GM12864 (cell line): ENCODE measurements at places on chromosomes 5 and 9.

DNA sequence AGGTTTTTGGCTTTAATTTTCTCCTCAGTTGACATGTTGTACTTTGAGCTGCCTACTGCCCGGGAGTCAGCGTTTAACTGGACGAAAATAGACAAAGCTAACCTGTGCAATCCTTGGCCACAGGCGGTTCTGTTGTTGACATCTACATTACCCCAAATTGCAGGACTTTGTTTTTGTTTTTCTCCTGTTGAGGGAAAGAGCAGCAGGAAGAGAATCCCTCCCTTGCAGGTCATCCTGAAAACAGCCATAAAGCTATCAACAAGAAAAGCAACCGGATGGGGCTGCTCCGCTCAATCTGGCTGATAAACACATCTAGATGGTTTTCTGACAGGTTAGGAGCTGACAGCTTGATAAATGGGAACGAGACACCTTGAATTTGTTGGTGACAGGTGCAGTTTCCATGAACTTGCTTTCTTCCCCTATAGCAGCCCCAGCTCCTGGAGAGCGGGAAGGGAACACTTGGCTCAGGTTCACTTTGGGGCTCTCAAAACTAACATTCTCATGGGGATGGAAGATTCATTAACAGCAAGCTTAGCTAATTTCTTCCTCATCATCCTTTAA, 331.5 kb downstream of the SLIT3 start:
- DNase-seq: no peak

DNA sequence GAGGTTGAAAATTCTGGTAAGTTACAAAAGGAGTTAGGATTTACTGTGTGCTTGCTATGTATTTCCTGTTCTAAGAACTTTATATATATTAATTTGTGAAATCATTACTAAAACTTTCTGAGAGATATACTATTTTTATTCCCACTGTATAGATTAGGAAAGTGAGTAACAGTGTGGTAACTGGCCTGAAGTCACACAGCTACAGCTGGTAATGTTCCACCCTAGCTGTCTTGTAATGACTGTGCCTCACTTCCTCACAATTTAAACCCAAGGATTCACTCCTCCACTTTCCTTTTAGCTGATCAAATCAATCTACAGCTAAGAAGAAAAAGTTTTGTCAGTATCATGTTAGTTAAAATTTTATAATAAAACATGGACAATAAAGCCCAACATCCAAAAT, 278.8 kb downstream of the GAS1 start:
- no peak for DNase-seq

DNA sequence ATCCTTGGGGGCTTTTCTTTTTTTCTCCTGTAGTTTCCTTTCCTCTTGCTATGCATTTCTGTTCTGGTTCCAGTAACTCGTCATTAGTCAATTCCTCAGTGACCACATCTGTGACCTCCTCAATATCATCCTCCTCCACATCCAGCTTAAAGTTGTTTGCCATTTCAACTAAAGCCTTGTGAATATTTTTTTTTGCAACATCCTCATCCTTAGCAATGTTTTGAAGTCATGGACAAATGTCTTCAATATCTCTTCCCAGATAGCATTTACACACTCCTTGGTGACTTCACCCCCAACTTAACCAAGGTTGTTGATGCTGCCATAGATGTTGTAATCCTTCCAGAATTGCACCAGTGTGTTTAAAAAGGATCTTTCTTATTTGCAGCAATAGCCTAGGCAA, 14.7 kb upstream of the ADRB2 start:
- no peak for DNase-seq

DNA sequence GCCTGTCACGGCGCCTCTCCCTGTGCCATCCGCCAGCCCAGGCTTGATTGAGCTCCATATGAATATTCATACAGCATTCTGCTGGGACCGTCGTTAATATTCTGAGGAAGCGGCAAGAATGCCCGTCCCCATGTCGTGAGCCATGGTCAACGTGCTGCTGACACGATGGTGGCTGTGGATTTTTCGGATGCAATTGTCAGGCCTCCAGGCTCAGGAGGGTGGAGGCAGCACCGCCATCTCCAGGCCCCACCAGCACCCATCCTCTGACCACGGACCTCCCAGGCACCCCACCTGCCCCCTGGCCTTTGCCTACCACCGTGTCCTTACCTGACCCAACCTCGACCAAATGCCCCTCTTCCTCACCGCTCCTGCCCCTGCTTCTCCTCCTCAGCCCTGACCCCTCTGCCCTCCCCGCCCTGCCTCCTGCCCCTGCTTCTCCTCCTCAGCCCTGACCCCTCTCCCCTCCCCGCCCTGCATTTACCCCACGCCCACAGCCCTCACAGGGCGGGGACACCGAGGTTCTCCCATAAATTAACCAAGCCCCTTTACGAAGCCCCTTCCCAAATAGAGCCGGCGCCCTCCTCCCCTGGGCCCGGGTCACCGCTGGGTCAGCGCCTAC, 9.9 kb downstream of the TMEM250 start:
- no peak for DNase-seq

- DNase-seq: no peak
These were observed 565.5 kb upstream of the CDH6 start for GRCh38 chr5:30627945-30628344.

GRCh38 chr5:55634209-55634805, 77.8 kb downstream of the SLC38A9 start:
- no peak for DNase-seq

- no peak for DNase-seq
These were observed 27.6 kb downstream of the KCNMB1 start for GRCh38 chr5:170361616-170362015.

DNA sequence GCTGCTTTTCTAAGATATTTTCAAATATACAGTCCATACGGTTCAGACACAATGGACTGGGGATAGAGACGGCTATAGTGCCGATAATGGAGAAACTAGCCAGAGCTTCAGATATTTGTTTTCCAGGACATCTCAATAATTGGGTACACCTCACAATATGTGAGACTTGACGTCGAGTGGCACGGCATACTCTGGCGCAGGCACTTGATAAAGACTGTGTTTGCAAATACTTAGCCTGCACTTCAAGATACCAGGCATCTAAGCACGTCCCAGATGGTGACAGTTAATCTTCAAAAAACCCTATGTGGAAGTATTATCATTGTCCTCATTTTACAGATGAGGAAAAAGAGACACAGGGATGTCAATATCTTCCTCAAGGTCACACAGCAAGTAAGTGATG, 48.5 kb downstream of the SEMA5A start:
- no peak for DNase-seq

DNA sequence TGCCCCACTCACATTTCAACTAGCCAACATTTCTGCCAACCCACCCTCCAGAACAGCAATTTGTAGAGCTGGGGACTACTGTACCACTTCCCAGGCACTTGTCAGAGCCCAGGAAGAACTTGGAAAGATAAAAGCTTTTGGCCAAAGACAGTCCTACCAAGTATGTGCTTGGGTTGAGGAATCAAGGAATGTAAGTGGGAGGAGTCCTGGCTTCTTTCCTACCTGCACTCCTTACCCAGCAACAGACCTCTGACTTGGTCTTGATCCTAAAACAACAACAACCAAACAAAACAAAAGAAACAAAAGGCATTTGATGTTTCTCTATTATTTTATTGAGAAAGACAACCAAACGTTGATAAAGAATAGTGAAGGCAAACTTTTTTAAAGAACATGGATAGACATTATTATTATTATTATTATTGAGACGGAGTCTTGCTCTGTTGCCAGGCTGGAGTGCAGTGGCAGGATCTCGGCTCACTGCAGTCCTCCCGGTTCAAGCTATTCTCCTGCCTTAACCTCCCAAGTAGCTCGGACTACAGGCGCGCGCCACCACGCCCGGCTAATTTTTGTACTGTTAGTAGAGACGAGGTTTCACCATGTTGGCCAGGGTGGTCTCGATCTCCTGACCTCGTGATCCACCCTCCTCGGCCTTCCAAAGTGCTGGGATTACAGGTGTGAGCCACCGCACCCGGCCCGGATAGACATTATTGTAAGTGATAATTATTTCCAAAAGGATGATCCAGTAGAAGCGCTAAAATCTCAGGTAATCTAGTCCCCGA, 33.5 kb downstream of the ANXA2R start:
- no peak for DNase-seq

- no peak for DNase-seq
These were observed 39.3 kb upstream of the RAD23B start for GRCh38 chr9:107243742-107244141.

- no peak for DNase-seq
These were observed 70.6 kb downstream of the SMARCA2 start for GRCh38 chr9:2085716-2086115.

GRCh38 chr5:126234563-126235195, 188.5 kb upstream of the GRAMD2B start:
- no peak for DNase-seq

DNA sequence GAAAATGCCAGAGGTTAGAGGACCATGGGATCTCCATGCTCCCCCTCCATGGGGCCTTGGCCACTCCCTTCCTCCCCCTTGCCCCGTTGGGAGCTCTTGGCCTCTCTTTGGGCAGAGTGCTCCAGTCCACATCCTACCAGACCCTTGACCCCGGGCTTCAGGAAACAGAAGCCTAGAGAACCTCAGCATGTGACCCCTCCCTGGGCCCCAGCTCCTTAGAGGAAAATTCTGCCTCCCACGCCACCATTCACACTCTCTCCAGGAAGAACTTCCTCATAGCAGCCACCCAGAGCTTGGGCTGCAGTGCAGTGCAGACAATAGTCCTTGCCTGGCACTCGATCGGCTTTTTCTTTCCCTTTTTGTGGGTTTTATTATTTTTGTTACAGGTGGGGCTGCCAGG, 6.0 kb downstream of the LHX6 start:
- DNase-seq: no peak

DNA sequence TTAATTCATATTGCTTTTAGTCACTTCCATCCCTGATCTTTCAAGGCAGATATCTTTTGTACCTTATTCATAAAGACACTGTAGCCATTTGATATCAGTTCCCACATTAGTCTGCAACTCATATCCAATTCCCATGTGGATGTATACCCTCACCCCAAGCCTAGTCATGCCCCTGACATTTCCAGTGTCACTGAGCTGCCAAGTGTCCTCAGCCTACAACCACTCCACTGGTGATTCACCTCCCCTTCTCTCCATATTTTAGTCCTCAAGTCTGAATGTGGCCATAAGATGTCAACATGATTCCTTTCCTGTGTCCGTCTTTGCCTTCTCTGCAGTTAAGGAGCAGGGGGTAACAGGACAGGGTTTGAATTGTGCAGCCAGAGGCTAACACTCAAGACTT, 346.9 kb downstream of the RAB3C start:
- DNase-seq: no peak

- no peak for DNase-seq
These were observed 20.8 kb downstream of the PTCH1 start for GRCh38 chr9:95495961-95496360.

DNA sequence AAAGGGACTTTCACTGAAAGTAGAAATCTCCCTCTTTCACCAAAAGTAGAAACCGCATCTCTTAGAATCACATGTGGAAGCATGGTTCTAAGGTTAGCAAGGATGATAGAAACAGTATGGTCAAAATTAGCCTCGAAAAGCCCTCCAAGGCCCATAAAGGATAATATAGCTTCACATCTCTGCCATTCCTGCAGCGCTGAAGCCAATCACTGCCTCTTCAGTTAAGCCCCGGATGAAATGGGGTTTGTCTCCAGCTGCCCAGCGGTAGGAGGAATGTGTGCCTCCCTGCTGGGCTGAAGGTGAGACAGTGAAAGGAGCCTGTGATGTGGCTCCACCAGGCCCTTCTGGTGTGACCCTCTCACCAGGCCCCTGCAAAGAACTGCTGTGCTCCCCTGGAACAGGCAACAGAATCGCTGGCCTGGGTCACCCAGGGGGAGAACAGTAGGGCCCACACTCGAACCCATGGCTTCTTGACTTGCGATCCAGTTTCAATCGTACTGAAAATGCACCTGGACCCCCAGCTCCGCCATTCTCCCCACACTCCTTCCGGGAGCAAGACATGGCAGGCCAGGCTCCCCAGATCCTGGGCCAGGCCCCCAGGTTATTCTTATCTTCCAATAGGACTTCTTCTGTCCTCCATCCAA, 47.2 kb downstream of the CAMK2A start:
- DNase-seq: no peak

GRCh38 chr5:31770998-31771397, 132.1 kb downstream of the PDZD2 start:
- DNase-seq: peak; percentile 44

DNA sequence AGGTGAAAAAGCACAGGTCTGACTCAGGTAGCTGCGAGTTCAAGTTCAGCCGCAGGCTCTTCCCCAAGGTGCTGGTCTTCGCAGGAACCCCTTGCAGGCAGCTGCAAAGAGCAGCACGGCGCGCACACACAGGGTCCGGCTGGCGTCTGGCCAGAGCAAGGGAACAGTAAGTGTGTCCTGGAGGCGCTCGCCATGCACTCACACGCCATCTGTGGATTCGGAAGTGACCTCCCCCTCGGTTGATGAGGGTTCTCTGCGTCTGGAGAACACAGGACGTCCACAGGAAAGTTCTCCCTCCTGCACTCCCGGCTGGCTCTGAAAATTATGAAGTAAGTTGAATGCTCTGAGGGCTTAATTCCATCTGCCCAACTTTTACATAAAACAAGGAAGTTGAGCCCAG, 14.0 kb upstream of the EGFL7 start:
- no peak for DNase-seq

GRCh38 chr9:124363326-124364096, 51.7 kb downstream of the PSMB7 start:
- no peak for DNase-seq

GRCh38 chr5:90871391-90871991, 312.9 kb downstream of the ADGRV1 start:
- no peak for DNase-seq

- no peak for DNase-seq
These were observed 1.7 kb upstream of the ALDH1A1 start for GRCh38 chr9:72954431-72955125.

- no peak for DNase-seq
These were observed 196.4 kb upstream of the PTGER4 start for GRCh38 chr5:40483316-40483715.

DNA sequence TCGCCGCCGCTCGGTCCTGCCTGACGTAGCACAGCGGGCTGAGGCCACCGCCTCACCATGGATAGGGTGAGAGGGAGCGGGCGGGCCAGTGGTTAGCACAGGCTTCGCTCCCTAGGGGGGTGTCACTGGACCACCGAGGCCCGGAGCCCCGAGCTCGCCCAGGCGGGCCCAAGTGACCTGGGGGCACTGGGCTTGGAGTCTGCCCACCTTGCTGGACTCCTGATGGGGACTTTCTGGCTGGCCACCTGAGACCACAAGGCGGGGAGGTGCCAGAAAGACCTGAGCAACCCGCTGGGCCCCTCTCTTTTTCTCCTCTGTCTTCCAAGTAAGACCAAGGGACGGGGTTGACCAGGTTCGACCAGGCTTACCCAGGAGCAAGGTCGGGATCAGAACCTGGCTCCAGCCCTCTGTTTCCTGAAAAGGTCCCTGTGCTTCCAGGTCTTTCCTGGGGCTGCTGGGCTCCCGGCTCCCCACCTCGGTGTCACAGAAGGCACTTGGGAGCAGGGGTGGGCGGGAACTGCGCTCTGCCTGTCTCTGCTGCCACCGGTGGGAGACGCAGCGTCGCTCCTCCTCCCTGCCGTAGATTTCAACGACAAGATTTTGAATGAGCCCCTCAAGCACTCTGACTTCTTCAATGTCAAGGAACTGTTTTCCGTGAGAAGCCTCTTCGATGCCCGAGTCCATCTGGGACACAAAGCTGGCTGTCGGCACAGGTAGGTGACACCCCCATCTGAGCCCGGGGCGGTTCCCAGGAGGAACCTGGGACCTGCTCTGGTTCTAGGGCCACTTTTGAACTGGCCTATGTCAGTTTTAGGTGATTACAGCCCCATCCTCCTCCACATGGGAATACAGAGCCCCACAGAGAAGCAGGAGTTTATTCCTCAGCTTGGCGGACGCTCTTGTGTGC, 1.0 kb downstream of the MRPS2 start:
- no peak for DNase-seq

- no peak for DNase-seq
These were observed 14.9 kb downstream of the SPAAR start for GRCh38 chr9:35923927-35924763.
